ENCODE measurements at places on chromosomes 13 and 19.
A peak's percentile ranks its signal among the peaks of the same experiment; 100 is the strongest.

DNA sequence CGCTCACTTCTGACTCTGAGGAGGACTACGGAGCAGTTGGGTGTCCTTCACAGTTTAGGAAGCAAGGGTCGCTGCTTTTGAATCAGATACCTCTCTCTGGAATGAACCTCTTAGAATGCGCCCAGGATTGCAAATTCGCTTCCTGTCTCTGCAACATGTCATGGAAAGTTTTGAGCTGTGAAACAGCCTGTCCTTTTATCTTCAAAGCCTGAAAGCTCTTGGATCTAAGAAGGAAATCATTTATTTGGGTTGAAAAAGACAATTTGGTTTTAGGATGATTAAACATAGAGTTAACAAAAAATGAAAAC, 134.1 kb downstream of the KATNAL1 start:
- DNase-seq, result no peak

DNA sequence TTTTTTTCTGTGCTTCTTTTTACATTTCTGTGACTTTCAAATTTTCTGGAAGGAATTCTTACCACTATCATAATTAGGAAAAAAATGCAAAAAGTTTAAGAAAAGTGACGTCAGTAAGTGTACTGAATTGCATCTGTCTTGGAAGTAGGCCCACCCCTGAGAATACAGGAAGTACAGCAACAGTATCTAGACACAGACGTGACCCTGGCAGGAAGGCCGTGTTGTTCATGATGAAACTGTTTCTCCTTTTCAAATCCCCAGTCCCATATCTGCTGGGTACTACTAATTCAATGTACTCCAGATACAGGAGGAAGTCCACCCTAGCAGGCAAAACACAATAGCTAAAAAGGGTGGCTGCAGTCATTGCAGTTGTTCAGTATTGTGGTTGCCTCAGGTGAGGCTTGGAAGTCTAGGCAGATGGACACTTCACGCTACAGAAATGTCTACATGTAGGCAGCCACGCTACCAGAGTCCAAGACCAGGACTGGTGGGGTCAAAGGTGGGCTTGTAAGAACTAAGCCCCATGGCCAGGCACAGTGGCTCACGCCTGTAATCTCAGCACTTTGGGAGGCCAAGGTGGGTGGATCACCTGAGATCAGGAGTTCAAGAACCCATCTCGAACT, 49.6 kb upstream of the MED4 start:
- no peak for DNase-seq

GRCh38 chr13:108313382-108313781, 43.9 kb downstream of the TNFSF13B start:
- DNase-seq, result no peak

- peak; percentile 74 for DNase-seq
These were observed 14.8 kb upstream of the GPI start for GRCh38 chr19:34350161-34350561.

- DNase-seq, result no peak
These were observed 165.5 kb downstream of the KCTD15 start for GRCh38 chr19:33962161-33962560.

GRCh38 chr13:87244256-87244890, 426.8 kb upstream of the SLITRK5 start:
- DNase-seq, result no peak

DNA sequence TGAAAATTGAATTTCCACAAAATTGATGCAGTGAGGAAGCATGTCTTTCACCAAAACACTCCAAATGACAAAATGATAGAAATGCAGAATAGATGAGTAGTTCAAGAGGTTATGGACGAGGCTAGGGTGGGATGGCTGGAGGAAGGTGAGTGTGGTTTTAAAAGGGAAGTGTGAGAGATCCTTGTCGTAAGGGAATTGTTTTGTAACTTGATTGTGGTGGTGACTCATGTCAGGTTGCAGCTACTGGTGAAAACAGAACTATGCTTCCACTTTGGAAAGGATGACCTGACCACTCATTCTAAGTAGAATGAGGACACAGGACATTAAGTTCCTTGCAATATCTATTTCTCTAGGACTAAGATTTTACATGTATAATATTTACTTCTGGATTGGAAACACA, 345.7 kb downstream of the MTUS2 start:
- no peak for DNase-seq

DNA sequence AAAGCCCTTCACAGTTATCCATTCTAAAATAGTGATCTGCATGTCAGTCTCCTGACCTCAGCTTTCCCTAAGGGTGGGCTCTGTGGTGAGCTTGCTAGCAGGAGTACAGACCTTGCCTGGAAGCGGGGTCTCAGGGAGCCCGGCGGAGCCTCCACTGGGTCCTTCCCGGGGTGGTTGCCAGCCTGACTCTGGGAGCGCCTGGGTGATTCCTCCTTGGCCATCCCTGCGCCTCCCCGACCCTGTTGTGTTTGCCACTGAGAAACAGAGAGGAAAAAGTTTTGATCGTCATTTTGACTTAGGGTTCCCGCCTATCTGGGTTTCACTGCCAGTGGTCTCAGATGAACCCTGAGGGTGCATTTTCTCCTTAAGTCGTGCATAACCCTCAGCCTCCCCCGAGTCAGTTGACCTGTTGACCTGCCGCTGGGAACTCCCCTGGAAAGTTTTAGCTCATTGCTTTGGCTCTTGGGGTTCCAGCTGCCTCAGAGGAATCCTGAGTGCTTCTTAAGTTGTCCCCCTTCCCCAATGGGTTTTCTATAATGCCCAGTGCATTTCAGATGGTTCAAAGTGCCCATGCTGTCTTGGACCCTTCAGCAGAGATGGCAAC, 117.8 kb downstream of the RAB20 start:
- DNase-seq, result no peak

GRCh38 chr13:31764556-31764955, 25.2 kb downstream of the RXFP2 start:
- no peak for DNase-seq

DNA sequence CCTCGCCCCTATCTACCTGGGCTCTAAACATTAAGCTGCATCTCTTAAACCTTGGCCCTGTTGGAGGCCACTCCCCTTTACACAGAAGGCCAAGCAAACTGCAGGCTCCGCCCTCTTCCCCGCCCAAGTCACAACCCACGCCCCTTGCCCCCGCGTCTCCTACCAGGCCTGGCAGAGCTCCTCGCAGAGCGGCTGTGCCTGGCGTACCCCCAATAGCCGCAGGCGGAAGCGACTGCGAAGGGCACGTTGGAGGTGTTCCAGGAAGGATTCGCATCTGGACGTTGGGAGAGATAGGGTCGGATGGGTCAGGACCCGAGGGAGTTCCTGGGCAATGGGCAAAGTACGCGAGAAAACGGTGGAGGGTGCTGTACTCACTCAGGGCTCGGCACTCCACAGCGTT, 5.9 kb downstream of the RTBDN start:
- DNase-seq, result no peak

- DNase-seq, result peak; percentile 98
These were observed at the start of gene DYRK1B for GRCh38 chr19:39833464-39834286. TSS of gene DYRK1B (minus strand) at chr19:39834162. CDS start at chr19:39831867, 2,295 bp downstream.

DNA sequence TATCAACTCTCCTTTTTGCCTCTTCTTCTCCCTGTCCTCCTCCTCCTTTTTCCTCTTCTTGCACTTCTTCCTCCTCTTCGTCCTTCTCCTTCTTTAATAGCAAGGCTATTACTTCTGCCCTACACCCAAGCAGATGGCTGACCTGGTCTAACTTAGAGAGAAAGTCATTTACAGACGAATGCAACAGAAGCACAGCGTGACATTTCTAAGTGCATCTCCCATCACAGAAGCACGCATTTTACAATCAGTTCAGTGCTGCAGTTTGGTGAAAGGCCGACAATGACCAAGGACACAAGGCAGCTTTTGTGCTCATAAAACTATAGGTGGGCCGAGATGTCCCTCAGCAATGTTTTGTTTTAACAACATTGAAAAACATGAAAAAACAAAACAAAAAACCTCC, 231.5 kb downstream of the FGF14 start:
- DNase-seq, result no peak

GRCh38 chr19:45834970-45835369, 19.9 kb upstream of the RSPH6A start:
- DNase-seq, result no peak

DNA sequence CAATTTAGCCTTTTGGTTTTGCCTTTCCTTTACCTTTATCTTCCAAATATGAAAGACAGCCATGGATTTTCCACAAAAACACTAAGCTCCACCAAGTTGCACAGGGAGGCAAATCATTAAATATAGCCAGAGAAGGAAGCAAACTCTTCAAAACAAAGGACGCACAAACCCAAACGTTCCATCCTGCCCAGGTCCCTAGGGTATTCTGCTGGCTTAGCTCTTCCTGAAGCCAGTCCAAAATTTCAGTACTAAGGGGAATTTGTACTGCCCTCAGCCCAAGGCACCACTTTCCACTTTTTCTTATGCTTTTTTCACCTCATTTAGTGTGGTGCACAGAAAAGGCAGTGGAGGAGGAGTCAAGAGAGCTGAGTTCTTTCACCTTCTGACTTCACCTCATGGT, 169.9 kb downstream of the FLT1 start:
- no peak for DNase-seq

DNA sequence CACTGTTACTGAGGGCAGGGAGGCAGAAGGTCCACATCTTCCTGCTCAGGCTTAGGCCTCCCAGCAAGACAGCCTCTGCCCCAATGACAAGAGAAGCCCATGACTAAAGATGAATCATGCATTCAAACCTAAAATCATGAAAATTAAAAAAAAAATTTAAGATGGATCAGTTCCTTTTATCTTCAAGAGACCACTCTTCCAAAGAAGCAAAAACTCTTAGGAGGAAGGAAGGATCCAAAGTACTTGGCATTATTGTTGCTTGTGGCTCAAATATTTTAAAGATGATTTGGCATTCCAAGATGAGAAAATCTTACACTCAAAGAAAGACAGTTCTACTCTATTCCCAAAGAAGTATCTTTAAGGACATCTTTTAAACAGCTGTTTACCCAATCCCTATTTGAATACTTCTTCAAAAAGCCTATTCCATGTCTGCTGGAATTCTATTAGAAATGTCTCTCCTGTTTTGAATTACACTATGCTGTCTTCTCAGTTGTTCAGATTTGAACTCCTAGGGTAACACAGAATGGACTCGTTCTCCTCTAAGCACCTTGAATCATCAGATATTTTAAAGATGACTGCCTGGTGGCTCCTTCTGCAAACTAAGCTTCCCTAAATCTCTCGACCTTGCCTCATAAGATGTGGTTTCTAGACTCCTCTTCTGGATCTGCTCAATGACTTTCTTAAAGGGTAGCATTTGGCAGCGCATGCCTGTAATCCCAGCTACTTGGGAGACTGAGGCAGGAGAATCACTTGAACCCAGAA, 7.0 kb downstream of the SERP2 start:
- no peak for DNase-seq

GRCh38 chr13:98284679-98285078, 107.6 kb upstream of the RNF113B start:
- DNase-seq, result no peak

- DNase-seq, result no peak
These were observed 76.6 kb downstream of the TNFSF11 start for GRCh38 chr13:42650506-42650905.

Data from T follicular helper cell (primary cell).